Fibroblast of skin of left quadriceps (primary cell): ENCODE measurements at places on chromosomes 16 and 17.

DNA sequence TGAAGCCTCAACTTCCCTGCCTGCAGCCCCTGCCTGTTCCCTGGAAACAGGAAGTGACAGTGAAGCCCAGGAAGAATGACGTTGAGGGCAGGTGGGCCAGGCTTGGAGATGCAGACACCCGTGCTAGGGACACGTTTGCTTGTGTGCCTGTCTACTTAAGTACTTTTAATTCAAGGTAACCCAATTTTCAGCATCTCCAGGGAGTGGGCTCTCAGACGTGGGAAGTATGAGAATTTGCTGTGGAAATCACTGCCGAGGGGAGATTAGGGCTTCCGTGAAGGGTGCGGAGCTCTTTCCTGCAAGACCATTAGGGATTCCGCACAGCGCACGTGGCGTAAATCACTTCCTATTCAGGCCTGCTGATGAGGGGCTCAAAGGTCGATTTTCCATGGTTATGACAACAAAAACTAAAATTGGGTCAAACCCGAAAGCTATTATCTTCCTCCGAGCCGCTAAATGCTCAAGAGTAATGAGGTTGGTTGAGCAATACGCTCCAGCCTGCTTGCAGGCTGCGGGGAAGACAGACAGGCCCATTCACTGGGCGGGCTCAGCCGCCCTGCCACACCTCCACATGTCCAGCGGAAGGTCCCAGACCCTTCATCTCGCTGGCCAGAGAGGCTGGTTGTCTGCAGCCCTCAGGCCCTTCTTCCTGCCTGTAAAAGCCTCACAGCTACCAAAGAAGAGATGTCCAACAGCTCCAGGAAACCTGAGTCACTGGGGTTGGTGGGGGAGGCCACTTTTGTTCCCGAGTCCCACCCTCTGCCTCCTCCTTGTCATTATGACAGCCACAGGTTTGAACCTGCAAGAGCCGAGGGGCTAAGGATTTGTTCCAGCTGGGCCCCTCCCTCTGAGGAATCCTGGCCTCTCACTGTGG, 109.9 kb downstream of the RBFOX3 start:
- DNase-seq, result no peak

GRCh38 chr16:87233928-87234327, 83.3 kb downstream of the C16orf95 start:
- no peak for DNase-seq

DNA sequence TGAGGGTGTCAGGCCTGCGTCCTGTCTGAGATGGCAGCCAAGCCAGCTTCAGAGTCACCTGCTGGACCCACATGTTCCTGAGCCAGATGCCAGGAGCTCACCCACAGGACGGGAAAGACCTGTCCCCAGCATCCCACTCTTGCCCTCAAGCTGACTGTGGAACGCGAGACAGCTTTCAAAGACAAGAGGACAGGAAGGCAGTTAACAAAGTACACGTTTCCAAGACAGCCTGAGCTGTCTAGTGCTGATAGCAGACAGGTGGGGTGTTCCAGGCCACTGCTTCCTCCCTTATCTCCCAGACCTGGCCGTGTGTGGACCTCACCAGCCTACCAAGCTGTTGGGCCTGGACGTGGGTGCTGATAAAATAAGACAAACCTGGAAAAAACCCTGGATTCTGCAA, 13.2 kb downstream of the CMTM3 start:
- no peak for DNase-seq

- no peak for DNase-seq
These were observed 1.2 kb upstream of the BLTP2 start for GRCh38 chr17:28646039-28646754.

DNA sequence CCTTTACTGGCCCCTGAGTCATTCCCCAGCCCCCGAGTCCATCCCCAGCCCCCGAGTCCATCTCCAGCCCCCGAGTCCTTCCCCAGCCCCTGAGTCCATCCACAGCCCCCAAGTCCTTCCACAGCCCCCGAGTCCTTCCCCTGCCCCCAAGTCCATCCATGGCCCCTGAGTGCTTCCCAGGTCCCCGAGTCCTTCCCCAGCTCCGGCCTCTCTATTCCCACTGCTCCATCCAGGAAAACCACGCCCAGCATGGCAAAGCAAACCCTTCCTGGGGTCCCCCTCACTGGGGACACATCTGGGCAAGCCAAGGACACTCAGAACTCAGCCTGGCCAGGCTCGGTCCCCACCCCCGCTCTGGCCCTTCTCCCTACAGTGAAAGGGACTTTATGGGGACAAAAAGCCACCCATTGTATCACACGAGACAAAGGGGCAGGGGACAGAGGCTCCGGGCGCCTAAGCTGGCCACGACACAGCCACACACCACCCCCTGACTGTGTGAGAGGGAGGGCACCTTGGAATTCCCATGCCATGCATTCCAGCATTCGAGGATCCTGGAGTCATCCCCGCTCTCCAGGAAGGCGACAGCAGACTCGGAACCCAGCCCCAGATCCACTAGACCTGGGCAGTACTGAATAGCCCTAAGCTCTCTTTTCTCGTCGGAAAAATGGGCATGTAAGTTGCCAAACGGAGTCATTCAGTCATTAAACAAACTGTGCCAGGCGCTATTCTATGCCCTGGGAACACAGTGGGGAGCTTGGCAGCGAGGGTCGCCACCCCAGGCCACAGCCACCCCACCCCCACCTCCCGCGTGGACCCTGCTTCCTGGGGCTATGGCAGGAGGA, 14.0 kb downstream of the PLLP start:
- no peak for DNase-seq

- DNase-seq, result no peak
These were observed 20.7 kb upstream of the SIAH1 start for GRCh38 chr16:48405907-48406306.

DNA sequence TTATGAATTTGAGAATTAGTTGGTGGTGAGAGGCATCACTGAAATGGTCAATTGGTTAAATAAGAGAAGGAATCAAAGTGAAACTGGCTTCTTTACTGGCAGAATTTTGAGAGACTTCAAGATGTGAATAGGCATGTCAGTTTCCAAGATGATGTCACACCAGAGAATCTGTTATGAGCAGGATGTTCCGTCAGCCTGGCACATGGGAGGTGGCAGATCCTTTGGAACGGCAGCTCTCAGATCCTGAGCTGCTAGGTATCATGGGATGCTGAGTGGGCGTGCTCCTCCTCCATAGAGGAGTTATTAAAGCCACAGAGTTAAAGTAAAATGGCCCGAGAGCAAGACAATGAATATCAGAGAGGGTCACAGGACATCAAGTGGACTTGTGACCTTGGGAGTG, 444.3 kb upstream of the HSBP1 start:
- no peak for DNase-seq

DNA sequence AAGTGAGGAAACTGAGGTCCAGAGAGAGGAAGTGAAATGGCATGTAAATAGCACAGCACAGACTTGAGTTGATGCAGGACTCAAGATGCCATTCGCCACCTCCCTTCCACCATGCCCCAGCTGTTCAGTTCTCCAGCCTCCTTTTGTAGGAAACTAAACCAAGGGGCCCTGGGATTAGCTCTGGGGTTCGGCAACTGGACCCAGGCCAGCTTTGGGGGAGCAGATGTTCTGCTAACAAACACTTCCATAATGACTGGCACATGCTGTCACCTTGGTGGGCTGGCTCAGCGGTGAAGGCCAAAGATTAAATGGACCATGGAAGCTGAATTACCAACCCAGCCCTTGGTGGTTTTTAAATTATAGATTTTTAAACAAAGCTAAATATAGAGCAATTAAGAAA, 77.0 kb downstream of the IRX6 start:
- no peak for DNase-seq

- no peak for DNase-seq
These were observed 318.2 kb downstream of the NPIPA8 start for GRCh38 chr16:18018376-18018775.

DNA sequence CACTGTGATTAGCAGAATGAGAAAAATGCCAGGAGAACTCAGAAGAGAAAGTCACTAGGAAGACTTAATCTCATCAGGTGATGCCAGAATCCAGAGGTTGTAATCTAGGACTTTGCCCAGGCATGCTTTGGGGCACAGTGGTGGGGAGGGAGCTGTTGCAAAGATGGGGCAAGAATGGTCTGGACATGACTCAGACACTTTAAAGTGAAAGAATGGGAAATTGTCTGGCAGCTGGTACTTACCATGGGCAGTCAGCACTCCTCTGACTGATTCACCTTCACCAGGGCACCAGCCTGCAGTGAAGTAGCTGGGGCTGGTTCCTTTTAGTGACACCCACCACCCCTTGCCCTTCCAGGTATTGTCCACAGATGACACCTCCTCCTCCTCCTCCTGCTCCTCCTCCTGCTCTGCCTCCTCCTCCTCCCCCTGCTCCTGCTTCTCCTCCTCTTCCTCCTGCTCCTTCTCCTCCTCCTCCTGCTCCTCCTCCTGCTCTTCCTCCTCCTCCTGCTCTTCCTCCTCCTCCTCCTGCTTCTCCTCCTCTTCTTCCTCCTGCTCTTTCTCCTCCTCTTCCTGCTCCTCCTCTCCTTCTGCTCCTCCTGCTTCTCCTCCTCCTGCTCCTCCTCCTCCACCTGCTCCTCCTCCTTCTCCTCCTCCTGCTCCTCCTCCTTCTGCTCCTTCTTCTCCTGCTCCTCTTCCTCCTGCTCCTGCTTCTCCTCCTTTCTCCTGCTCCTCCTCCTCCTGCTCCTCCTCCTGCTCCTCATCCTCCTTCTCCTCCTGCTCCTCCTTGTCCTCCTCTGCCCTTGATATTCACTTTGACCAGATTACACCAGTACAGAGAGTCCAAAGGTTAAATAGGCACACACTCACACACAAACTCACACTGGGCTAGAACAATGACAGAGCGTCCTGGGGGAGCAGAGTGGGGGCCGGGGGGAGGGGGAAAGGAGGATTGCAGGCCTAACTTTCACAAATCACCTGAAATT, at the start of gene CHD9NB:
TSS of gene CHD9NB (minus strand) at position 379 of the 983 bp plus-strand sequence. CDS start 8,739 bp downstream, outside the sequence.
- peak; percentile 45 for DNase-seq

GRCh38 chr17:34249061-34249460, 6.0 kb upstream of the CCL2 start:
- no peak for DNase-seq

GRCh38 chr16:11586378-11586855, 302 bp downstream of the LITAF start:
- DNase-seq, result no peak
